Neural crest cell (in vitro differentiated cells): ENCODE measurements at places on chromosomes 12 and 14.

DNA sequence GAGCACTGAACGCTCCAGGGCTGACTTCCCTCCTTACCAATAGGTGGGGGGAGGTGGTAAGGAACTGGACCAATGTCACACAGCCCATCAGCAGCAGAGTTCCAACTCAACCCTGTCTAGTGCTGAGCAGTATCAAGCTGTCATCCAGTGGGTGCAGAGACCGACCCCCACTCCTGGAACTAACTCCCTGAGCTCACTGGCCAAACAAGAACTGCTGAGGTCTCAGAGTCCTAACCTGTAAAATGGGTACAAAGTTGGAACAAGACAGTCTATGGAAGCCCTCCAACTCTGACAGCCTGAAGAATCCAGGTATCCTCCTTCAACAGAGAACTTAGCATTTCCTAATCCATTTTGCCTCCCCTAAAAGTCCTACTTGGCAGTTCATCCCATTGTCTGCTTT lies 91.1 kb upstream of the CLMN start:
- DNase-seq: no peak

GRCh38 chr12:34605510-34605887 lies 583.2 kb downstream of the ALG10 start:
- no peak for DNase-seq

GRCh38 chr12:112005419-112006395 lies 7.3 kb downstream of the TMEM116 start:
- no peak for DNase-seq

GRCh38 chr12:795305-795704 lies 42.9 kb downstream of the WNK1 start:
- DNase-seq: no peak

GRCh38 chr12:54001283-54002187 lies 1.6 kb downstream of the HOXC9 start:
- no peak for DNase-seq

DNA sequence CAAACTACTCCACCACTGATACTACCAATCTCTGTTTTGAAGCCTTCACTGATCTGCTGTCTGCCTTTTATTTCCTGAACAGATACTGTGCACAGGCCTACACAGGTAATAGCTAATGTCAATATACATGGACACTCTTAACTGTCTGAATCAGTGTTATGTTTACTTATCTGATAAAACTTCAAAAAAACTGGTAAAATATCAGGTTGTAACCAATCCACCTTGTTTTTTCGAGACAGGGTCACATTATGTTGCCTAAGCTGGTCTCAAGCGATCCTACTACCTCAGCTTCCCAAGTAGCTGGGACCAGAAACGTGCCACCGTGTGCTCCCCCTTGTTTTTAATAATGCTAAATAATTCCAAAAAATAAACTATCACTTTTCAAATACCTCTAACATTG lies 43.5 kb downstream of the HECTD1 start:
- DNase-seq: no peak

GRCh38 chr12:122503783-122504590 lies 3.3 kb upstream of the ZCCHC8 start:
- DNase-seq: no peak

GRCh38 chr12:69341328-69341727 lies 6.9 kb upstream of the LYZ start:
- no peak for DNase-seq

- DNase-seq: no peak
Observed at GRCh38 chr14:50901361-50901760, 29.5 kb downstream of the ABHD12B start.

GRCh38 chr12:27530157-27530922 lies 6.3 kb downstream of the PPFIBP1 start:
- DNase-seq: no peak

DNA sequence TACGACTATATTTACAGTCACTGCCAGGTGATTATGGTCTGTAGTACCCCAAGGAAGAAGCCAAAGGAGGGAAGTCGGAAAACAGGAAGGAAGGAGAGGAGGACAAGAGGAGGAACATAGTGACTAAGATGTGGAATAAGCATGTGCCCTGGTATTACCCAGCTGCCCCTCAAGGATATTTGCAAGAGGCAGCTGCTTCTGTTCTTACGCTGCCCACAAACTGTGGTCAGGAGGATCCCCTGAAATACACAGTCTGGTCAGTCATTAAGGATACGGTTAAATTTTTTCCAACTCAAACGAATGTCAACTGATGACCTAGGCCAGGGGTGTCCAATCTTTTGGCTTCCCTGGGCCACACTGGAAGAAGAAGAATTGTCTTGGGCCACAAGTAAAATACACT lies 126.5 kb downstream of the CMAS start:
- DNase-seq: no peak

GRCh38 chr14:58151133-58152013 lies 640 bp downstream of the ARMH4 start:
- DNase-seq: peak; percentile 19

DNA sequence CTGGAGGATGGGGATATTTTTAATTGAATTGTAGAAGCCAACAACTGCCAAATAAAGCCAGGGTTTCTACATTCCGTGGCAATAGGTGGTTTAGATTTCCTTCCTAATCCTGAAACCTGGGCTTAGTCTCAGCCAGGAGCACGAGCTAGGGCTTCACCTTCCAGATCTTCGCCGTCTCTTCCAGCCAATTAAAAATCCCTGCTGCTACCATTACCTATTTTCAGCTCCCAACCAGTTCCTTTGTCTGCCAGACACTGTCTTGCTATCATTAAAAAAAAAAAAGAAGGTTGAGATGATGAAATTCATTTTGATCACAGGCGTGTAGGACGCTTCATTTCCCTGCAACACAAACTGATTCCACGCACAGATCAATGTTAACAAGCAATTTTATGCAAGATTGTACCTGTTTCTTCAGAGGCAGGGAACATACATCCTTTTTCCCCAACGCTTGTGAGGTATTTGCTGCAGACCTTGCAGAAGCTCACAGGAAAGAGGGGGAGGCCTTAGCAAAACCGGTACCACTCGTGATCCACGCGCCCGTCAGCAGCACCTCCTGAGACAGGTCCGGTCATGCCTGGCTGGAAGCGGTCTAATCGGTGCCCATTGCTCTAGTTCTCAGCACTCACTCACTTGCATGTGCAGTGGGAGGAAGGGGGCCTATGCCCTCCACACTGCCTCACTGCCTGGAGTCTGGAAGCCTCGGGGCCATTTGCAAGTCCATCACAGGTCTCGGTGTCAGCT lies 65.1 kb downstream of the SLC6A12 start:
- no peak for DNase-seq

GRCh38 chr12:18823461-18823860 lies 85.5 kb downstream of the CAPZA3 start:
- DNase-seq: no peak

DNA sequence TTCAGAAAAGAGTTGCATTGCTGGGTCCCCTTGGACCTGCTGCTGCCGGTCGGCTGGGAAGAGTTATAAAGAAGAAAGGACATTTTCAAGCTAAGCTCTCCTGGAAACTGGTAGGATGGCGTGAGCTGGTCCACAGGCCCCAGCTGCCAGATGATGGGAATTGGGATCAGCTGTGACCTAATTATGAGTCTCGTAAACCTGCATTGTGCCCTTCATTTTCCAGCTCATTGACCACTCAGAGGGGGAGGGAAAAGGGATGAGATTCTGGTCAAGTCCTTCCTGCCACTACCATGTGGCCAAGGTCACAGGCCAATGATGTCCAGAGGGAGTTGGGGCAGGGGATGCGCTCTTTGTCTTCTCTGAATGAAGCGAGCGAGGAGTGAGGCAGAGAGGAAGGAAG lies 320.9 kb downstream of the NRXN3 start:
- DNase-seq: no peak

DNA sequence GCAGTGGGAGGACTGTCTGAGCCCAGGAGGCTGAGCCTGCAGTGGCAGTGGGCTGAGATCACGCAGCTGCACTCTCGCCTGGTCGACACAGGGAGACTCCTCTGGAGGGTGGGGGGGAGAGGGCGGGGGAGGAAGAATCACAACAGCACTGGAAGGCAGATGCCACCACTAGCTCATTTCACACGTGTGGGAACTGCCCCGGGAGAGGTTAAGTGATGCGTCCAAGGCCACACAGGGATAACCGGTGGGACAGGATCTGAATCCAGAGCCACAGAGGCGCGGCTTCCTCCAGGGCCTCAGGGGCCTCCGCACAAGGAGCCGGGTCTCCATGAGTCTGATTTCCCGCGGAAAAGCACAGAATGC lies 20.8 kb downstream of the STX2 start:
- DNase-seq: no peak
